Fibroblast of skin of scalp (primary cell): ENCODE measurements at places on chromosomes 5 and 9.

- no peak for DNase-seq
Observed at GRCh38 chr5:148791334-148791667, 35.1 kb upstream of the ADRB2 start.

- DNase-seq: no peak
Observed at GRCh38 chr9:90523958-90524357, 118.7 kb downstream of the DIRAS2 start.

DNA sequence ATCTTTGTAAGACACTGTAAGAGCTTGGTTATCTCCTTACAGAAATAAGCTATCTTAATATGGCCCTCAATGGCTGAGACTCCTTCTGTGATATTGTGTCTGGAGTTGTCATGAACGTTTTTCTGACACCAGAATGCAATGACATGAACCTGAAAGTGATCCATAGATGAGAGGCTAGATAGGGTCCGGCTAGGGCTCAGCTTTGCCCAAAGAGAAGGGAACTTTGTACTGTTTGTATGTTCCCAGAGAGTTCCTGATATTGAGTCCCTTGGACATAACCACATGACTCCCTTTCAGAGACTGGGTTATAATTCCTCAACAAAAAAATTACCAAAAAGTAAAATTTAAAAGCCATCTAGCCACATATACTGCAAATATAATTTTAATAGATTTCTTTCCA is 575.8 kb upstream of the CLINT1 start:
- no peak for DNase-seq

- peak; percentile 68 for DNase-seq
Observed at GRCh38 chr5:38265546-38266179, 7.3 kb downstream of the EGFLAM start.

DNA sequence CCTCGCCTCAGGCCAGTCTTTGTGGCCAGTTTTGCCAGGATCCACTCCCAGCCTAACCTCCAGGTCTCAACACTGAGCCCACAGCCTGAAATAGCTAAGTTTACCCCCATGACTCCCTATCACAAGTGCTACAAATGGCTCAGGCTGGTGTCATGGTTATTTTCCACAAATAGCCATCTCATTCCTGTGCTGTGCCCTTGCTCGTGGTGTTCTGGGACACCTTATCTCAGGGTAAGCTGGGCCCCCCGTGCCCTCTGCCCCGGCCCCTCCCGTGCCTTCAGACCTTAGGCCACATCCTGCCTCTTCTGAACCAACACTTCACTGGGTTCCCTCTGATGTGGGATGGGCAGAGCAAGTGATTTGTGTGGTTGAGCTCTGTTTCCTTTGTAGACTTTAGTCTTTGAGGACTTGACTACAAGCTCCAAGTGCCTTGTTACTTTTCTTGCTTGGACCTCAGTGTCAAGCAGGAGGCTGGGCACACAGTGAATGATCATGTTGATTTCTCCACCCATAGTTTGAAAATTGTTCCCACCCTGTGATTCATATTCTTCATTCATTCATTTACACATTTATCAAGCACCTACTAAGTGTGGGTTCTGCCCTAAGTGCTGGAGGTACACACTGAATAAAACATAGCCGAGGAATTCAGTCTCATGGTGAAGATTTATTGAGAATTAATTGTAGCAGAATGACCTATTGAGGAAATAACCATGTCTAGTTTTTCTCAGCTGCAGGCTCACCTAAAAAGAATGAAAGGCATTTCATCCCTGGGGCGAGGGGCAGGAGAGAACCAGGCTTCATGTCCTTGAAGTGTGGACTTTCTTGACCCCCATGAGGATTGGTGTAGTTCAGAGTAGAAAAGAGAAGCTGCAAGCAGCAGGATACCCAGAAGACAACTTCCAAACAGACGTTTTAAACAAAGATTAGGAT is 84.5 kb upstream of the CTNNA1 start:
- peak; percentile 48 for DNase-seq

- DNase-seq: no peak
Observed at GRCh38 chr5:39505791-39506190, 81.0 kb upstream of the DAB2 start.

- no peak for DNase-seq
Observed at GRCh38 chr5:7805379-7805778, 45.6 kb downstream of the CFAP90 start.

GRCh38 chr9:131500939-131501541 is 1.7 kb upstream of the POMT1 start:
- peak; percentile 45 for DNase-seq

- no peak for DNase-seq
Observed at GRCh38 chr9:136373300-136374182, at the start of gene CARD9. TSS of gene CARD9 (minus strand) at chr9:136373669. CDS start at chr9:136372078, 1,591 bp downstream.

DNA sequence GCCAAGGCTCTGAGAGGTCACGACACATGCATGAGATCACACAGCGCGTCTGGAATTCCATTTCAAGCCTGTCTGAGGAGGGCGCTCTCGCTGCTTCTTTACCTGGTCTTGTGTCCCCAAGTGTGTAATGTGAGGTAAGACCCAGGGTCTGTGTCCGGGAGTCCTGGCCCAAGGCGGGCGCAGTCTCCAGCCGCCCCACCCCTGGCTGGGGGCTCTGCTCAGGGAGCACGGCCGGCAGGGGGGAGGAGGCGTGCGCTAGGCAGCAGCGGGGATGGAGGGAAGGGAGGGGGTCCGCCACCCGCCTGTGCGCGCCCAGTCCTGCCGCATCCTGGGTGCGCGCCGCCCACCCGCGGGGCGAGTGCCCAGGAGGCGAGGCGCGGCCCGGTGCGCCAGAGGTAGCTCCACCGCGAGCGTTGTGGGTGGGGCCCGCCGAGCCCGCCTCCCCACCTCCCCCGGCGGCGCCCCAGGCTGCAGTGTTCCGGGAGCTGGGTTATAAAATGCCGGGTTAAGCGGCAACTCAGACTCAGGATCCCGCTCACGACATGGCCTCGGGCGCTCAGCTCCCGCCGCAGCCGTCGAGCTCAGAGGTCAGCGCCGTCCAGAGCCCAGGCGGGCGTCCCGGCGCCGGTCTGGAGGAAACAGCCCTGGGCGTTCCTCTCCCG is at the start of gene CCNI2:
Gene CCNI2, plus strand, starts transcription at position 473 of the 662 bp plus-strand sequence. Its CDS starts 70 bp downstream, at position 543.
- DNase-seq: no peak

GRCh38 chr9:89635816-89636215 is 31.0 kb downstream of the GADD45G start:
- DNase-seq: peak; percentile 22

GRCh38 chr9:92952906-92953610 is 5.7 kb downstream of the FGD3 start:
- DNase-seq: peak; percentile 10

- DNase-seq: peak; percentile 89
Observed at GRCh38 chr9:3906437-3907213, 380.8 kb upstream of the RFX3 start.
